Activated naive CD8-positive, alpha-beta T cell treated with anti-CD3 and anti-CD28 coated beads, Interleukin-2, amount 50 U/mL, for 24 hours (primary cell): ENCODE measurements at places on chromosomes 16 and 17.
A peak's percentile ranks its signal among the peaks of the same experiment; 100 is the strongest.

DNA sequence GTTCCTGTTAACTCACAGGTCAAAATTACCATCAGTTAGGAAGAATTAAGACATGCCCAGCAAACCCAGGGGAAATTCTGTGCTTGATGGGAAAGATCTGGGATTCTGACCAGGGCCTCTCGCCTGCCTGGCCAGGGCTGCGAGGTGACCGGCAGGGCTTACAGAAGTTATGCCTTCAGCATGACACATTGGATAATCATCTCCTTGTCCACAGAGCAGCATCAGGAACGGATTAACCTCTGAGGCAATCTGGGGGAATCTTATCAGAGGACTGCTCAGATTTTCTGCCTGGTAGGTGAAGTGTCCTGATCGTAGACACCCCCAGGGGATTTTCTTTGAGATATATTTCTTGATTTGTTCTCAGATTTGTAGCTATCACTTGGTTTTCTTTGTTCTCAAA, 172.5 kb downstream of the HS3ST3A1 start:
- no peak for DNase-seq

GRCh38 chr17:66841328-66841727, 6.4 kb downstream of the CACNG5 start:
- DNase-seq = no peak

DNA sequence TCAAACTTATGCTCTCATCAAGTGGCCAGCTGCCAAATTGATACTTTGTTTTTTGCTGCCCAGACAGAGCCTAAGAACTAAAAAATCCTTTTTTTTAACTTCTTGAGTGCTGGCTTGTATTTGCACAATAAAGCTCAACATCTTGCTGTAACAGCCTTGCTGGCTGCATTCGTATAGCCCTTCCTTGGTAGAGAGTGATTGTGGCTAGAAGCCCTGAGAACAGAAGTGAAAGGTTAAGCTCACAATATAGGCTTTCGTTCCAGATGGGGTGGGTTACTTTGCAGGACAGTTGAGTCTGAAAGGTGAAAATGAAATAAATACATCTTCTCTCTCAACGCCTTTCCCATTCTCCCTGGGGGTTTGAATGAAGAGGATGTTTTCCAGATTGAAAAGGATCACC, 278.8 kb downstream of the HS3ST3B1 start:
- no peak for DNase-seq

- no peak for DNase-seq
Observed at GRCh38 chr17:80187090-80187489, 17.3 kb downstream of the CARD14 start.

GRCh38 chr17:17633310-17633709, 41.8 kb upstream of the PEMT start:
- no peak for DNase-seq

- no peak for DNase-seq
Observed at GRCh38 chr17:73027130-73027741, 65.3 kb downstream of the SLC39A11 start.

- no peak for DNase-seq
Observed at GRCh38 chr17:64057701-64058263, 37.3 kb upstream of the ICAM2 start.

DNA sequence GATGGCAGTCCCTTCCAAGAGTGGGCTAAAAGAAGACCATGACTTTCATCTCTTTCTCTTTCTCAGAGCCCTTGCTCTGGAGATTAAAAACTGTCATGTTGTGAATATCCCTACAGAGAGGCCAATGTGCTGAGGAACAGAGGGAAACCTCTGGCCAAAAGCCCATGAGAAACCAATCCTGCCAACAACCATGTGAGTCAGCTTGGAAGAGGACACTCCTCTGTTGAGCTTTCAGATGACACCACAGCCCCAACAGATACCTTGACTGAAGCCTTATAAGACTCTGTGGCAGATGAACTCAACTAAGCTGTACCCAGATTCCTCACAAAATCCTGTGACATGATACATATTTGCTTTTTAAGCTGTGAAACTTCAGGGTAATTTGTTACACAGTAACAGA, 19.6 kb downstream of the CPPED1 start:
- no peak for DNase-seq

- no peak for DNase-seq
Observed at GRCh38 chr16:11774065-11774626, 22.9 kb downstream of the ZC3H7A start.

DNA sequence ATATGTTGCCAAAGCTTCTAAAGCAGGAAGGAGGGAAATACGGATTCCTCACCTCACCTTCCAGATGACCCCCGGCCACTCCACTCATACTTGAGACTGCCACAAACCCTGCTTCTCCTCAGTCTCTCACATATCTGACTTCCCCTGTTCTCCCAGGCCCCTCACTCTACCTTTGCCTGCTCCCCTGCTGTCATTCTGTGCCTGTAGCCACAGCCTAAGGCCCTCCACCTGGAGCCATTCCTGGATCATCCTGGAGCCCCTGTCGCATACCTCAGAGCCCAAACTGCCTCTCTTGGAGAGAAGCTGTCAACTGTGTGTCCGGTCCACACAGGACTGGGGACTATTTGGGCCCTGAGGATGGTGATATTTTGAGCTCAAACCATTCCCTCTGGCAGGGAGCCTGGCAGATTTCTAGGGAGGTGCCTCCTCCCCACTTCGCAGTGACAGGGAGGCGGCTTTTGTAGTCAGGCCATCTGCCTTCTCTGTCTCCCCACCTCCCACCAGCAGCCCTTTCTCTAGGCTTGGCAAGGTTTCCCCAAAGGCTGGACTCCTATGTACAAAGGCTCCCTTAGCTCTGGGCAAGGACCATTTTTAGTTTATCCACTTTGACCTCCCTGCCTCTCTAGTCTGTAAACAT, 2.3 kb upstream of the MED24 start:
- DNase-seq = no peak

DNA sequence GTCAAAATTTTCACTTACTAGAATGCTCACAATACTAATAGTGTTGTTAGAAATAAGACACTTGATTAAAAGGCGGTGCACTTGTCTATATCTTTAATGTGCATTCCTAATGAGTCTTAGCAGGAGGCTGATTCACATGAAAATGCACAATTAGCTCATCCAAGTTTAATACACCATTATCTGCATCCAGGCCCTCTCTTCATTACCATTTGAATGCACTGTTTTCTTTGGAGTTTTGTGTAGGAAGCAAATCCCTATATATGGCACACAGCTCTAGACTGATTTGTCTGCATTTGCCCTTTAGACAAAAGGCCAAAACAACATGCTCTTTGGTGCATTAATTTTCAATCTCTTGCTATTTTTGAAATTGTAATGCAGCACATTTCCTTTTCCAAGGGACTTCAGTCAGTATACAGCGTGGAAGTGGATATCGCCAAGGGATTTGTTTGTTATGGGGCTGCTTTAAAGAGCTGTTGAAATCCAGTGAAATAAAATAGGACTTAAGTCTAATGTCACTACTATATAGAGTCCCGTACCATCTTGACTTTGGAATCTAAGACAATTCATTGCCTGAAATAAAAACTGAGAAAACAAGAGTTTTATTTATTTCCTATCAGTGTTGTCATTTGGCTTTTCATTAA, 257.6 kb upstream of the CPHXL start:
- DNase-seq = no peak

DNA sequence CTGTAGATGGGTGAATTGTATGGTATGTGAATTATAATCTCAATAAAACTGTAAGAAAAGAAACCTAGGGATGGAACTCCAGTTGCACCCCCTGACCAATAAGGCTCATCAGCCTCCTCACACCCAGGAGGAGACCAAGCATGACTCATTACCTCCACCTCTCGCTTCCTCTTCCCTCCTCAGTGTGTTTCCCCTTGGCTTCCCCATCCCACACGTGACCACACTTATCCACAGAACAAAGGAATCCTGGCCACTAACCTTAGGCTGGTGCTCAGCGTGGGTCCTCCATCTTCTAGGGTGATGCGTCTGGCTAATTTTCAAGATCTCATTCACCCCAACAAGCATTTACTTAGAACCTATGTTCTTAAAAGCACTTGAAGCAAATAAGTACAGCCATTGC, 36.2 kb upstream of the MAP3K14 start:
- peak; percentile 54 for DNase-seq
